ENCODE measurements at places on chromosomes 1 and 21.

GRCh38 chr1:5490635-5491034 lies 501.6 kb downstream of the NPHP4 start:
- DNase-seq: no peak

- DNase-seq: no peak
Observed at GRCh38 chr1:221699577-221699976, 42.3 kb downstream of the DUSP10 start.

GRCh38 chr1:162587347-162587746 lies 25.8 kb downstream of the UAP1 start:
- DNase-seq: no peak

DNA sequence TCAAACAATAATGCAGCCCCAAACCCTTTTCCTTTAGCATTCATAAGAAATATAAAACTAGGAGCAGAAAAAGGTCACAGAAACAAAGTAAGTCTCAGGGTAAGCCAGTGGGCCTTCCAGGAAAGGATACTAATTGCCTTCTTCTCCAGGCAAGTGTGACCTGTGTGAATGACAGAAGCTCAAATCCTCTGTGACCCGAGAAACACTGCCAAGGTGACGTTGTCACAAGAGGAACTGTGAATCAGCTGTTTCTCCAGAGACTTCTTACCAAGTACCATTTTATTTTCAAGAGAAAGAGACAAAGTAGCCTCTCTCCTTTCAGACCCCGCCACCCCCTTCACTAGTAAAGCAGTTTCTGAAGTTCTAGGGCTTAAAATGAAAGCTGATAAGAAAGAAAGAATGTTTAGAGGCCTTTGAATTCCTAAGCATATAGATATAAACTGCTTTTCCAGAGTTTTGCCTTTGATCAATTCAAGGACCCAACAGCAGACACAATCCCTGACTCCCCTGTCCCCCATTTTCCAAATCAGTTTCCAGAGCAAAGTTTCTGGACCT lies 155.6 kb downstream of the NUF2 start:
- DNase-seq: no peak

GRCh38 chr1:59477286-59477685 lies 180.4 kb downstream of the FGGY start:
- no peak for DNase-seq

GRCh38 chr1:116711263-116711840 lies 42.9 kb upstream of the CD2 start:
- DNase-seq: no peak

DNA sequence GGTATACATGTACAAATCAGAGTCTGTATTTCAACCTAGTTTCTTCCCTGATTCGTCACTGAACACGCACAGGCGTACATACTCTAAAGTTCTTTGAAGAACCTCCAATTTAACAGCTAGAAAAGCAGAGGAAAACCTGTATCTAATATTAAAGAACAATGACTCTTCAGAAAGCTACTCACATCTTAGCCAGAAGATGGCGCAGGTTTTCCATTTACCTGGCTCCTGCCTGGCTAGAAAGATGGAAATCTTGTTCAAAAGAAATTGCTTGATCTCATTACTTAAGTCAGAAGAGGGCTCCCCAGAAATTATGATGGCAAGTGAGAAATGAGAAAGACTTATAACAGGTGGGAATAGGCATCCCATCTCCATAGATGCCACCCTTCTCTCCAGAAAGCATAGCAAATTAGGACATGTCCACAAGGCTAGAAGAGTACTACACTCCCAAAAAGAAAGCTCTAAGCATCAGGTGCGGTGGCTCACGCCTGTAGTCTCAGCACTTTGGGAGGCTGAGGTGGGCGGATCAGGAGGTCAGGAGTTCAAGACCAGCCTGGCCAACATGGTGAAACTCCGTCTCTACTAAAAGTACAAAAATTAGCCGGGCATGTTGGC lies 19.0 kb upstream of the L1TD1 start:
- DNase-seq: no peak

DNA sequence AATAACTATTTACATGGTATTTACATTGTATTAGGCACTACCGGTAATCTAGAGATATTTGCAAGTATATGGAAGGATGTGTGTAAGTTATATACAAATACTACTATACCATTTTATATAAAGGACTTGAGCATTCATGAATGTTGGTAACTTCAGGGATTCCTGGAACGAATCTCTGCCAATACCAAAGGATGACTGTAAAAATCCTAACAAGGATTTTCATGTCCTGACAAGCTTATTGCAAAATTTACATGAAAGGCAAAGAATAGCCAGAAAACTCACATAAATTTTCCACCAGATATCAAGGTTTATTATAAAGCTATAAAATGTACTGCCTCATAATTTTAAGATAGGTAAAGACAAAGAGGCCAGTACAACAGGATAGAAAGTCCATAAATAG lies 325.2 kb upstream of the NRIP1 start:
- no peak for DNase-seq

- no peak for DNase-seq
Observed at GRCh38 chr1:58249737-58250586, 296.6 kb downstream of the OMA1 start.

DNA sequence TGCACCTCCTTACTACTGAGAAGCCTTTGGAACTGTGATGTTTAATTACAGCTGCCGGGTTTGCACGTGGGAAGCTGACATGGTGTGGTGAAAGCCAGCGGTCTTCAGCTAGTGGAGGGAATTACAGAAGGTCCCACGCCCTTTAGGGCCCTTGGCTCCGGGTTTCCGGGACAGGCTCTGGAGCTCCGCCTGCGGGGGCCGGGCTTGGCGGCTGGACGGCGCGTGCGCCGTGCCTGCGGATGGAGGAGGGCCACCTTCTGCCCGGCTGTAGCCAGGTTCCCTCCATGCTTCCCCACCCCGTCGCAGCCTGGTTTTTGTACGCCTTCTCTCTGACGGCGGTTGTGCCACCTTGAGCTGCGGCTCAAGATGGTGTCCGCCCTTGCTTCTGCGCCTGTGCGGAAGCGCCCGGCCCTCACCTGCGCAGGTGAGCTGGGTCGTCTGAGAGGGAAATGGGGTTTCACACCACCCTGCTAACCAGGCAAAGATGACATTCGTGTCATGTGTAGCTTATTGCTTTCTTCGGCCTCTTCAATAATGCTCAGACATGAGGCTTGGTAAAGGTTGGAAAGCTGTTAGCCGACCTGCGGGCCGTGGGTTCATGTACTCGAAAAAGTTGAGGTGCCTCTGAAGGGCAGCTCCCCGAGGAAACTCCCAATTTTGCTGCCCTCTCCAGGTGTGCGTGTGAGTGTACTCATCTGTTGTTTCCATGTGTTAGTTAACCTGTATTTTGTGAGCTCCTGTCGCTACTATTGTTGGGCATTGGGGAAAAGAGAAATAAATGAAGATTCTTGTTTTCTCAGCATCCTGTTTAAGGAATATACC lies 36.6 kb upstream of the OPRD1 start:
- peak; percentile 14 for DNase-seq

DNA sequence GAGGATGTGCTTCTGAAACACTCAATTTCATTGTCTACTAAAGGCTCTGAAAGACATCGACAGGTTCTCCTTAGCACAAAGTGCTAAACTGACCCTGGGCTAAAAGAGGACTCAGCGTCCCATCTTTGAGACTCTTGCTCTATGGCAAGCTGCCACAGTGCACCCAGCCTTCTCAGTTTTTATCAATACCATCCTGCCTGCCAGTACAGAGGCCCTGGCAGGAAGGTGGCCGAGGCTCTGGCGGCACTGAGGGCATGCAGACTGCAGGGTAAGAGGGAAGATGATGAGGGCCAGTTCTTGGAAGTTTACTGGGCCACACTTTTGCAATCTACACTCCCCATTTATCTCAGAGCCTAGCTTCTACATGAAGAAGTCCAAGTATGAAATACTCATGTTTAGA lies 5.3 kb downstream of the OLFML2B start:
- DNase-seq: no peak

DNA sequence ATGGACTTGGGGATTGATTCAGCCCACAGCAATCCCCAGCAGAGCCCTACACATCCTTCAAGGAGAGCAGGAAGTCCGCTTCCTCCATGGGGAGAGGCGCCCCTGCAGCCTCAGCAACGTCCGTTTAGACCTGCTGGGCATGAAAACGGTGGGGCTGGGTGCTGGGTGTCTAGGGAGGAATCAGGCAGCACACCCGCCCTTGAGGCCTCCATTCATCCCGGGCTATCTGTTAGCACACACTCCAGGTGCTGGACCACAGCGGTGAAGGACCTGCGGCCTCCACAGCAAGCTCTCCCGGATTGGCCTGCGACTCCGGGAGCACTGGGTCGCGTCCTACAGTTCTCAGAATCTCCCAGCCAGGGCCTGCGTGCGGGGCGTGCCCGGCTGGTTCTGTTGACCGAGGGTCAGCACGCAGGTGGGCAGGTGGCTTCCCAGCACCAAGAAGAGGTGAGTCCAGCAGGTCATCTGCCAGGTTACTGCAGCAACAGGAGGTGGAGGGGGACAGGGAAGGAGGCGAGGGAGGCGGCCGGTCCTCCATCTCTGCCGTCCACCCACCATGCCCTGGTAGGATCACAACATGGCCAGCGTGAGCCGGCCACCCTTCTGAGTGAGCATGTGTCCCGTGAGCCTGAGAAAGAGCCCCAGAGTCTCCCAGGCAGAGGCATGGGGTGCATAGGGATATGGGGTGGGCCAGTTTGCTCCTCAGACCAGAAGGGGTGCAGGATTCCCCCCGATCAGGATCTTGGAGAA lies 96.6 kb downstream of the RIPK4 start:
- no peak for DNase-seq

DNA sequence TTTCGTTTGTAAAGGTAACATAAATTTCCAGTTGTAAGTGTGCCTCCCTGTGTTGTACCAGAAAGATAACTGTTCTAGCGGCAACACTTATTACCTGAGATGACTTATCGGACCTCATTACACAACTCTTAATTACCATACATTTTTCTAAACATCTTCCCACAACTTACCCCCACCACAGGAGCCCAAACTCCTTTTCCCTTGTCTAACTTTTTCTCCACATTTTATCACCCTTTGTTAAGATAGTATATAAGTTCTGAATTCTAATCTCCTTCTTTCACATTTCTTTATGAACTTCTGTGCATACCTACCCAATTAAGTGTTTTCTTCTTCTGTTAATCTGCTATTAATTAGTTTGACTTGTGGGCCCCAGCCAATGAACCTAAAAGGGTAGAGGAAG lies 143.7 kb upstream of the CAMK1G start:
- DNase-seq: no peak

GRCh38 chr1:101079341-101079740 lies 53.8 kb upstream of the DPH5 start:
- no peak for DNase-seq

DNA sequence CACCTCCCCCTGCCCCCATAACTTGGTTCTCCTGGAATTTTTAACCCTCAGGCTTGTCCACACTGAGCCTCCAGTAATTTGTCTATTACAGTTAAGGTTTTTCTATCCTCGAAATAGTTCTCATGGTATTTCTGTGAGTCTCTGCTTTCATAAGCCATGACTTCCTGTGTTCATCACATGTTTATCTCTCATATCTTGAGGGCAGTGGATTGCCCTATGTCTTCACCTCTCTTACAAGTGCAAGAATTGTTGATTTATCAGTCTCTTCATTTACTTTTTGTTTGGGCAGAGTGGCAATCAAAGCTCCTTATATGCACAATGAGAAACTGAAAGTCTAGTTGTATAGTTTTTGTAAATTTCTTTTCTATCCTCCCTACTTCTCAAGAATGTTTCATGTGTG lies 328.4 kb downstream of the PLA2G4A start:
- no peak for DNase-seq

Data from activated naive CD8-positive, alpha-beta T cell treated with anti-CD3 and anti-CD28 coated beads, Interleukin-2, amount 50 U/mL, for 16 hours (primary cell).